ENCODE measurements at places on chromosomes 11 and 22.

GRCh38 chr11:102153082-102153481, 42.8 kb downstream of the YAP1 start:
- DNase-seq: no peak

- no peak for DNase-seq
These were observed 15.3 kb upstream of the NELL1 start for GRCh38 chr11:20654038-20654437.

DNA sequence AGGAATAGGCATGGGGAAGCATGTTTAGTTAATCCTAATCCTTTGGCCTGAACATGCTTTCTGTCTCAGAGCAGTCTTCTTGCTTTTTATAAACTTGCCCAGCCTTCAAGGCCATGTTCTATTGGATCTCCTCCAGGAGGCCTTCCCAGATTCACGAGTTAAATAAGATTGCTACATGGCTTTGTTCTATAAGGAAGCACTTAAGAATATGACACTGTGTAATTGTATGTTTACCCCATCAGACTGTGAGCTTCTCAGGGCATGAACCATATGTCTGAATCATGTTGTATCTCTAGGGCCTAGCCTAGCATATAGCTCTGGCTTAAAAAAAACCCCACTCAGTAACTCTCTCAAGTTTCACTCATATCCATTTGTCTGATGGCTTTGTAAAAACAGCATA, 26.4 kb upstream of the UCP3 start:
- DNase-seq: no peak

- no peak for DNase-seq
These were observed 49.2 kb upstream of the FAM181B start for GRCh38 chr11:82782825-82783374.

DNA sequence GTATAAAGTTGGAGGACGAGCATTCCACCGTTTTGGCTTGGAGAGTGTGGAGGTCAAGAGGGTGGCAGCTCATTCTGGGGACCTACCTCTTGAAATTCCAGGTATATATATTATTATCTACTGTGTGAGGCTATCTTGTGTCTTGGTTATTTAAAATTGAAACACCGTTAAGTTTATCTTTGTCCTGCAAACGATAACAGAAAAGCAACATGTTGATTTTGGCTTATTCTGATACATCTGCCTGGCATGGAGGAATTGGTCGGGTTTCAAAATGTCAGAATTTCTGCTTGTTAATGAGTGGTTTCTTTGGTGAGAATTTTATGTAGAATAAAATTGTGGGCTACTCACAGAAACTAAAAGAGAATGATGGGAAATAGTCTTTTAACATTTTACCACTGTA, 54.4 kb downstream of the SVIP start:
- DNase-seq: no peak

GRCh38 chr22:37560608-37561211, 430 bp downstream of the CDC42EP1 start:
- DNase-seq: no peak

DNA sequence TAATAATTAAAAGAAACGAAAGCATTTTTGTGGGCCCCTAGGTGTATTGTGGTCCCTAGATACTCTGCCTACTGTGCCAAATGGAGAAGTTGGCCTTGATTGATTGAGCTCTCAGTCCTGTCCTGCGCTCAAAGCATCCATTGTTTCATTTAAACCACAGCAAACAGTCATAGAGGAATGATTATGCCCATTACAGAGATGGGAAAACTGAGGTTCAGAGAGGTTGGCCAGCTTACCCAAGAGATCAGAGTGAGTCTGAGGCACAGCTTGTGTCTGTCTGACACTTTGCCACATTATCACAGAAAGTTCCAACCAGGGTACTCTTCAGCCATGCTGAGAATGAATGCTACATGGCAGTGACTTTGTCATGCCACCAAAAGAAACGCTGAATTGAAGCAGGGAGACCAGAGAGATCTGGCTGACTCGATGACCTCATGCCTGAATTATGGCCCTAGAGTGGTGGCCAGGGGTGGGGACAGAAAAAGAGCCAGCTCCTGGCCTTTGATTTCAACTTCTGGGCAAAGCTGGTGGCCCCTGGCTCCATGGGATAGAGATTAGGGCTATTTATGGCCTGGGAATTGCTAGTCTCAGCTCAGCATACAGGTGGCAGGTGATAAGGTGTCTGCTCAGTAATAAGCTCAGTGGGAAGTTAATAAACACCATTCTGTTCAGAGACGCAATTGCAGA, 180.5 kb downstream of the MIAT start:
- no peak for DNase-seq

- DNase-seq: peak; percentile 47
These were observed 95.8 kb downstream of the SWAP70 start for GRCh38 chr11:9759519-9760192.

GRCh38 chr22:29343313-29343805, 27.9 kb upstream of the RASL10A start:
- peak; percentile 99 for DNase-seq

DNA sequence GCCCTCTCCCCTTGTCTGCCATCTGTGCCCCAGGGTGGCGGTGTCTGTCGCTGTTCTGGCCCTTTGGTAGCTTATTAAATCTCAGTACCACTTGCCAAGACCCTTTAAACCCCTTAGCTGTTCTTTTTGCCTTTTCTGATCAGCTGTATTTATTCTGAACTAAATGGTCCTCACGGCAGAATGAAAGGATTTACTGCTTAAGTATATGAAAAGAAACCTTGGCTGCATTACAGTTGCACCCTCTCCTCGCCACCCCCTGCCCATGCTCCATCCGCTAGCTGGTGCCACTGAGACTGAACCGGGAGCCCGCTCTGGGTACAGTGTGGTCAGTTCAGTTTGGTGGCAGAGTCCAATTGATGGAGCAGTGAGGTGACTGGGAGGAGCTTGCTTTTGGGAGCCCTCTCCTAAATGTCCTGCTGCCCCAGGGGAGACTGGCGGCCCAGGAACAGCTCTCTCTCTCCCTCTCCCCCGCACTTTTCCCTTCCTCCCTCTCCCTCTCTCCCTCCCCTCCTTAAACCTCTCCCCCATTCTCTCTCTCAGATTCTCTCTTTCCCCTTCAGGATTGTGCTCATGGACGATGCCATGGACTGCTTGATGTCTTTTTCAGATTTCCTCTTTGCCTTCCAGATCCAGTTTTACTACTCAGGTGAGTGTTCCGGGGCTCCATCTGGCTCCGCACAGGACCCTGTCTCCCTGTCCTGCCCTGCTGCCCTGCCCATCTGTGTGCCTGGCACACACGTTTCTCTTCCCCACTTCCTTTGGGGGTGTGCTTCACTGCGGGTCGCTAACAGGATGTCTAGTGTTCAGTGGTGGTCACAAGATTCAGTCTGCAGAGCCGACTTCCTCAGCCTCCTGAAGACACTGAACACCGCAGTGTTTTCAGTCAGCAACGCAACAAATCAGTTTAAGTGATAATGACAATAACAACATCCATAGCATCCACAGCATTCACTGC, 21.8 kb downstream of the ARFGAP2 start:
- no peak for DNase-seq

- no peak for DNase-seq
These were observed 152.9 kb upstream of the NAV2 start for GRCh38 chr11:19559746-19560145.

- DNase-seq: no peak
These were observed 96.5 kb downstream of the SHANK2 start for GRCh38 chr11:71155846-71156245.

GRCh38 chr11:11411401-11411985, 58.4 kb upstream of the CSNK2A3 start:
- no peak for DNase-seq

DNA sequence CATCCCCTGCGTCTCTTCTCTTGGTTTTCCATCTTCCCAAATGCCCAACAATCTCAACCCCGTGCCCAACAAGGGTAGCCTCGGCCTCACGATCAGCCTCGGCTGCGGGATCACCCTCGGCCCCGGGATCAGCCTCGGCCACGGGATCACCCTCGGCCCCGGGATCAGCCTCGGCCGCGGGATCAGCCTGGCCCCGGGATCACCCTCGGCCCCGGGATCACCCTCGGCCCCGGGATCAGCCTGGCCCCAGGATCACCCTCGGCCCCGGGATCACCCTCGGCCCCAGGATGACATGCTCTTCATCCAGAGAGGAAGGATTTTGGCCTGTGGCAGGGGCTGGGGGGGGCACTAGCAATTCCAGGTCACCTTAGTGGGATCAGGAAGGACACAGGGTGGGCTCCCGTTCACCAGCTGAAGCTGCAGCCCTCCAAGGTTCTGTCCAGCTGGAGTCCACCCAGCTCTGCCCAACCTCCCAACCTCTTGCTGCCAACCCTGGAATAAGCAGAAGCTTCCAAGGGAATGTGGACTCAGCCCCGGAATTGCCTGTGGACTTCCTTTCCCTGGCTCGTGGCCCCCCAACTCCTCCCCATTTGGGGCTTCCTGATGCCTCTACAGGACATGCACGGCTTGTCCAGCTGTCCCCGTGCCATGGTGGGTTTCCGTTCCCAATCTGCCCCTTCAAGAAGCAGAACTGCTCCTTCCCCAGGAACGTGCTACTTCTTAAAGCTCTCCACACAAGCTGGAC, 6.2 kb downstream of the ALG12 start:
- DNase-seq: no peak

DNA sequence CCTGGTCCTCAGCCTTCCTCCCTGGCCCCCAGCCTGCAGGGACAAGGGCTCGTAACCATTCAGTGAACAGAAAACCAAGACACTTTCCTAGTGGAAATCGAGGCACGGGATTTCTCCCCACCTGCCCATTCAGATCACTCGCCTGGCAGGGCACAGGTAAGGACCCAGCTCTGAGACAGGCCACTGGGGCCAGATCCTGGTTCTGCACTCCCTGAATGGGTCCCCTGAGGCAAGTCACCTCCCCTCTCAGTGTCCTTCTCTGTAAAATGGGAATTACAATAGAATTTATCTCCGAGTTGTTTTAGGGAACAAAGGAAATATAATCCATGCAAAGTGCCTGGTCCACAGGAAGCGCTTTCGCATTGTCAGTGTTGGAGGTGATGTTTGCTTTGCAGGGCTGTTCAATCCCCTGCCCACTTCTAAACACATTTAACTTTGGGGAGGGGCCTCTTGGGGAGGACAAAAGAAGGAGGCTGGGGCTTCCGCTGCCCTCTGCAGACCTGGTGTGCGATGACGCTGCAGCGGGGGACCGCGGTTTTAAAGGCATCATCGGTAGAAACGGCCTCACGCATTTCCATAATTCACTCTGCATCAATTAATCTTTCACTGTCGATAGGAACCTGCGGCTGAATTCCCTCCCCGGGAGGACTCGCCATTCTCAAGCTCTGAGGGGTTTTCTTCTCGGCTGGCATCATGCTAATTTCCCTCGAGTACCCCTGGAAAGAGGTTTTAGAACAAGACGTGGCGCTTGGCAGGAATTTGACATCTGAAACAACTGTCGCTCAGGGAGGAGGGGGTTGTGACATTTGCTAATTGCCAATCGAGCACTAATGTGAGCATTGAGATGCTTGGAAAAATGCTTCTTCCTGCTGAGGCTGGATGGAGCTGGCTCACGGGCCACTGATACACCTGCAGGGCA, 70.4 kb upstream of the FGF3 start:
- DNase-seq: no peak

DNA sequence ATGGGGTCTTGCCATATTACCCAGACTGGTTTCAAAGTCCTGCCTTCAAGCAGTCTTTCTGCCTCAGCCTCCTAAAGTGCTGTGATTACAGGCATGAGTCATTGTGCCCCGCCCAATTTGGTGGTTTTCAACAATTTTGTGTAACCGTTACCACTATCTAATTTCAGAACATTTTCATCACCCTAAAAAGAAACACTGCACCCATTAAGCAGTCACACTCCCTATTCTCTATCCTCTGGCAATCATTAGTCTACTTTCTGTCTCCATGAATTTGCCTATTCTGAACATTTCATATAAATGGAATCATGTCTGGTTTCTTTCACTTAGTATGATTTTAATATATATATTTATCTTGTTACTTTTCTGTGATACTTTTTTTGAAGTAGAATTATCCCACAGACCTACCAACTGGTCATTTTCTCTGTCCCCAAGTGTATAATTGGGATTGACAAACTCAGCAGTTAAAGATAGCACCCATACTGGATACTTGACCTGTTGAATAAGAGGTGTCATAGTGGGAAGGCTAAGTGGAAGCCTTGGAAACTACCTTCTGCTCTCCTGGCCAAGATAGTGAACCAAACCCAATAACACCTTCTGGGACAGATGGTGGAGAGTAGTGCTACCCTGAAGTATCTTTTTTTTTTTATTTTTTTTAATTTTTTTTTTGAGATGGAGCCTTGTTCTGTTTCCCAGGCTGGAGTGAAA, 64.8 kb downstream of the STIM1 start:
- DNase-seq: peak; percentile 10

- DNase-seq: no peak
These were observed 79.0 kb downstream of the ABTB2 start for GRCh38 chr11:34278693-34279297.

GRCh38 chr22:50086526-50086925, 1.3 kb upstream of the MLC1 start:
- no peak for DNase-seq

GRCh38 chr11:8018484-8019313, 31.6 kb downstream of the EIF3F start:
- peak; percentile 41 for DNase-seq

GRCh38 chr22:49753961-49754695, 73.5 kb downstream of the BRD1 start:
- DNase-seq: no peak

GRCh38 chr11:65851811-65852507, 6.0 kb downstream of the CFL1 start:
- no peak for DNase-seq

DNA sequence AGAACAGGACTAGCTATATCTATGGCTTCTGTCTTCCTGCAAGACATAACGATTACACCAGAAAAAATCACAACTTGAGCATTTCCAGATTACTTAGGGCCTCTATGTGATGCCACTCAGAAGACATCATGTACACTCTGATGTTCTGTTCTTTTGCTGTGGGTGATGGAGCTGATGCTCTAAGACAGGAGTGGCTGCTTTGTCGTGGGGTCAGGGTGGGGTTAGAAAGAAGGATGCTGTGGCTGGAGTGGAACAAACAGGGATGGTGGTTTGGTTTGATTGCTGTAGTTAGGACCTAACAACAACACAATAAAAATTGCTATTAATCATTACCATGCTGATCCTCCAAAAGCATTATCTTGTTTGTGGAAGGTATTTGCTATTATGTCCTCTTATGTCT, 120.3 kb upstream of the ARHGAP20 start:
- DNase-seq: no peak

- no peak for DNase-seq
These were observed 13.9 kb downstream of the SLC35E4 start for GRCh38 chr22:30649430-30650007.
